ENCODE measurements at places on chromosomes 11 and 22. TPM values are rescaled to one million over a fixed set of nuclear protein-coding genes. Genes with fewer than 3 reads are reported as not detected.

The STT3A gene
- 208 TPM for total RNA-seq

The APOBEC3A gene
- 0.34 TPM for total RNA-seq

The FAM227A gene
- 2.3 TPM for total RNA-seq

The GTSE1 gene
- 3.8 TPM for total RNA-seq

The PTPRCAP gene
- 2.5 TPM for total RNA-seq

The IGF2 gene
- total RNA-seq: 8.7 TPM

The APOBEC3H gene
- total RNA-seq: not detected

The SMC1B gene
- total RNA-seq: 0.08 TPM

The MUC6 gene
- not detected for total RNA-seq

The CFAP300 gene
- total RNA-seq: 0.96 TPM

The OR52A1 gene
- total RNA-seq: not detected

The SHISAL1 gene
- total RNA-seq: 0.71 TPM

The CASP12 gene
- not detected for total RNA-seq

The LDHAL6A gene
- not detected for total RNA-seq

The TRMU gene
- total RNA-seq: 23.3 TPM

The MFRP gene
- total RNA-seq: not detected

The NEFH gene
- 5.2 TPM for total RNA-seq

All from kidney epithelial cell (primary cell).